T-helper 17 cell (primary cell): ENCODE measurements at places on chromosomes 5 and 9.
A peak's percentile ranks its signal among the peaks of the same experiment; 100 is the strongest.

GRCh38 chr5:135441919-135442318, 5.2 kb downstream of the DCANP1 start:
- DNase-seq = no peak

DNA sequence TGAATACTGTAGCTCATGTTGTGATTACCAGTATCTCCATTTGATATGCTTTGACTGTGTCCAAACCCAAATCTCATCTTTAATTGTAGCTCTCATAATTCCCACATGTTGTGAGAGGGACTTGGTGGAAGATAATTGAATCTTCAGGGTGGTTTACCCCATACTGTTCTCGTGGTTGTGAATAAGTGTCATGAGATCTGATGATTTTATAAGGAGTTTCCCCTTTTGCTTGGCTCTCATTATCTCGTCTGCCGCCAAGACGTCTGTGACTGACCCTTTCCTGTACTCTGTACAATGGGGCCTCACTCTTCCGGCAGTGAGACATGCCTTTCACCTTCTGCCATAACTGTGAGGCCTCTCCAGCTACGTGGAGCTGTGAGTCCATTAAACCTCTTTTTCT, 59.3 kb downstream of the TRIO start:
- DNase-seq = no peak

DNA sequence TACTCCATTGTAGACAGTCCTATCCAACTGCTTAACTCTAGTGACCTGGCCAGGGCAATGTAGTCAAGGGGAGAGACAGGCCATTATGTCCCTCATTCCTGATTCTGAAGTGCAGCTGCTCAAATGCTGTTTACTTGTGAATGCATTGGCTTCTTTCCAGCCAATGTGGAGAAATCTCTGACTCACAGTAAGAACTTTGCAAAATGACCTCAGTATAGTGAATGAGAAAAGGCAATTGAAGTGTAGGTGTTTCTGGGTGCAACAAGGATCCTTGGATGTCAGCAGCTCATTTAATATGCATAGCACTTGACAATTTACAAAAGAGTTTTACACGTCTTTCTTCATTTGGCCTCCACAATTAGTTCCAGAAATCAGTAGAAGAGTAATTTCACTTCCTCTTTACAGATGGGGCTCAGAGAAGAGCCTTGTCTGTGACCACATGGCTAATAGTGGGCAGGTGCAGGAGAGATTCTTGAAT, 367.2 kb downstream of the OSTF1 start:
- no peak for DNase-seq

DNA sequence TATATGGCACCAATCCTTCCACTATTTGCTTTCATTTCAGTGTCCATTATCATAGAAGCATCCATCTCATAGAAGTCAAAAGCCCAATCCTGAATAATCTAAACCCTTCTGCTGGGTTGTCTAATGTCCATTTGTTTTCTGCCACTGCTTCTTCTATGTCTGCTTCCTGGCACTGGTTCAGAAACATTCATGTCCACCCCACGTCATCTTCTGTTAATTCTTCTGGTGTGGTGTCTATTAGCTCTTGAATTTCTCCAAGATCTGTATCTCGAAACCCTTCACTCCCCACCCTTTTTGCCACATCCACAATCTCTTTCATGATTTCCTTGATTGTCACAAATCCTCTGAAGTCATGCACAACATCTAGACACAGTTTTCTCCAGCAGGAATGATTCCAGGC, 23.2 kb upstream of the GOLGA1 start:
- no peak for DNase-seq

DNA sequence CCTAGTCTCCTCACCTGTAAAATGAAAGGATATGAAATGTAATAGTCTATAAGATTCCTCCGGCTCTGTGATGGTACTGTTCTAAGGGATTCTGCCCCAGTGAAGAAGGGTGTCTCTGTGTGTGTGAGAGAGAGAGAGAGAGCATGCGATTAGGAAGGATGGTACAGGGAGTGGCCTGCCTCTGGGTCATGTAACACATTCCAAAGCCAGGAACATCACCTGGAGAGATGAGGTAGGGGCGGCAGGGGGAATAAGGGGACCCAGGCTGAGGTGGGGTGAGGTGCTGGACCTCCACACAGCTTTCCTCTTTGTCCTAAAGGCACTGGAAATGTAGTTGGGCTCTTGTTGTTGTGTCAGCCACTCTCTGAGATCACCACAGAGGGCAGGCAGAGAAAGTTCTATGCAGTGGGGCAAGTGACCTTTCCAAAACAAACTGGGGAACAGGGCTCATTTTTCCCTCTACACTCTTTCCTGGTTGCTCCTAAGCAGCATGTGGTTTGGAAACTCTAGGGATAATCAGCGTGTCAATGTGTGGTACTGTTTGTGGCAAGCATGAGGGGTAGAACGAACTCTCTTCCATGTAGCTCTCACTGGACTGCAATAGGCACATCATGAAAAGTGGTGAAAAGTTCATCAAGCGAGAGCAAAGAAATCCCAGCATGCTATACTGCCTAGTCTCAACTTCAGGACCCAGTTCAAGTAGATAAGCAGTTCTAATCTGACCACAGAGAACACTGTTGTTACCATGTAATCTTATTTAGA, 65.0 kb downstream of the SEMA6A start:
- no peak for DNase-seq

- no peak for DNase-seq
Measured at GRCh38 chr5:123460296-123460729, 37.1 kb upstream of the CEP120 start.

GRCh38 chr5:174693697-174694385, 30.5 kb upstream of the MSX2 start:
- no peak for DNase-seq

DNA sequence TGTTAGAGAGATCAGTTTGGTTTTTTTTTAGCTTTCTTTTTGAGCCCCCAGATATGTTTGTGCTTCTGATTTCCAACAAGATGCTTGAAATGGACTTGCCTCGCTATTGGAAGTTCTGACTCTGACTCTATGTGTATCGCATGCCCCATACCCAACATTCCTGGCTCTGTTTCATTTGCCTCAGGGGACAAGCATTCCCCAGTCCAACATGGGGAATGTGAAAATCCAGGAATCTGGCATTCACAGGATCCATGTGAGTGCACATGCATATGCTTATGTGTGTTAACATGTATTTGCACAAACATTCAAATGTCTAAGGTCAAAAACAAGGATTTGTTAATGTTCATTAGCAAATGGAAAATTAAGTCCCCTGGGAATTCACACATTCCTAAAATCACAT, 233.9 kb downstream of the TLR4 start:
- no peak for DNase-seq

DNA sequence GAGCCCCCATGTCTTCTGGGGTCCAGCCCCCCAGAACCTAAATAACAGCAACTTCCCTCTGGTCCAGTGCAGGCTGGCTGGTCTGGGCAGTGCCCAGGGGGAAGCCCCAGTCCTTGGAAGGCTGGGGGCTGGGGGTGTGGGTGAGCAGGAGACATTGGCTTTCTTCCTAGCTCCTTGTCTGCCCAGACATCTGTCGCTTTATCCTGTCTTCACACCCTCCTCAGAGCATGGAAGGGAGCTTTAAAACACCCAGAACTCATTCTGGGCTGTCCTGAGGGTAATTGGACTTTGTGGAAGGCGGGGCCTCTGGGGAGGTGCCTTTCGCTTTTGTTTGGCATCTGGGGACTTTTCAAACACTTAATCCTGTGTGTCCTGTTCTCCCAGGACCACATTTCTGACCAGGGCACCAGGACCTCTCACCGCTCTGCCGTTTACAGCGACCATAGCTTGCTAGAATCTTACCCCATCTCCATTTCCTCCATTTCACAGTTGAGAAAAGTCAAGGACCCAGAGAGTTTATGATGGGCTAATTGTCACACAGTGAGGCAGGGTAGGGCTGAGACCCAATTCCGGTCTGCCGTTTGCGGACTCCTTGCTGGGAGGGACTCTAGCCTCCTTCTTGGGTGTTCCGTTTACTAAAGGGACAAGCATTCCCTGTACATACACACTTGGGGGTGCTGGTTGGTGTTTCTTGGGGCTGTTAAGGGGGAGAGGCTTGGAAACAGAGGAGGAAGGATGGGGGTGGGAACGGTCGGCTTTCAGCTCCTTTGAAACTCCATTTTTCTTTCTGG, 1.1 kb downstream of the GSN start:
- no peak for DNase-seq

DNA sequence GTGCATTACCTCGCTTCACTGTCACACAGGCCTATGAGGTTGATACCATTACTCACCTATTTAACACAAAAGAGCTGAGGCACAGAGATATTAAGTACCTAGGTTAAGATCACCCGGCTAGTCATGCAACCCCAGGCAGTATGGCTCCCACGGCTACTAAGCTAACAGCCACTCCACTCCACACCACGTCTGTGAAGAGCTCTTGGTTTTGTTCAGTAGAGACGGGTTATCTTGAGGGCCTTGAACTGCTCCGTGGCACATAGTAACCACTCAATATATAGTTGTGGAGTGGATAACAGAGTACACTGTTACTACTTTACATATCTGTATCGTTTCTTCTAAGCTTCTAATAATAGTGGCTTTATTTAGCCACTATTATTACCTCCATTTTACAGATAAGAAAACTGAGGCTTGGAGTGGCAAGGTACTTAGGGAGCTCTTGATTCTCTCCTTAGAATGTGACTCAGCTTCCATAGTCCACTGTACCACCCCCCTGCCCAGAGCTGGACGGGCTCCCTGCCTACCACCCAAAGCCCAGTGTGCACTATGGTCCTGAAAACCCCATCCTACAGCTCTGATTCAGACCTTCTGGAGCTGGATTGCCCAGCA, 1.0 kb upstream of the CORO2A start:
- DNase-seq = no peak

- DNase-seq = no peak
Measured at GRCh38 chr5:108266242-108266641, 115.7 kb downstream of the FBXL17 start.

- no peak for DNase-seq
Measured at GRCh38 chr5:108303611-108304010, 78.3 kb downstream of the FBXL17 start.

GRCh38 chr5:56211298-56211865, 21.7 kb downstream of the ANKRD55 start:
- no peak for DNase-seq

GRCh38 chr9:72443855-72444254, 77.6 kb upstream of the TMC1 start:
- DNase-seq = no peak

GRCh38 chr9:5630081-5630507, 1.2 kb downstream of the RIC1 start:
- DNase-seq = no peak

DNA sequence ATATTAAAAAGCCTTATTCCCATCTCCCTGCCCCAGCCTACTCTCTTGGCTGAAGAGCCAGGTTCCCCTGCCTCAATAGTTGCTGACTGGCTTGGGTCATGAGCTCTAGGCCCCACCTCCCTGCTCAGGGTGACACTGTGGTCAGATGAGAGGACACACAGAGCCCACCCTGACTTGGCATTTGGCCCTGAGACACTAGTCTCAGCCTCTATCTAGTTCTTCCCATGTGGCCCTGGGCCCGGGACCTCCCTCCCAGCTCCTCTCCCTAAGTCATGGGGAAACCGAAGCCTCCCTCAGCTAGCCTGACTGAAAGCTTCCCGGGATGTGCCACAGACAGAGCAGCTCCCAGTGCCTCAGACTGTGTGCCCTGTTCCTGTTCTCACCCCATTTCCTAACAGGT, 5.8 kb upstream of the MYOZ3 start:
- DNase-seq = no peak

GRCh38 chr5:124025306-124025845, 513.4 kb downstream of the CSNK1G3 start:
- no peak for DNase-seq

DNA sequence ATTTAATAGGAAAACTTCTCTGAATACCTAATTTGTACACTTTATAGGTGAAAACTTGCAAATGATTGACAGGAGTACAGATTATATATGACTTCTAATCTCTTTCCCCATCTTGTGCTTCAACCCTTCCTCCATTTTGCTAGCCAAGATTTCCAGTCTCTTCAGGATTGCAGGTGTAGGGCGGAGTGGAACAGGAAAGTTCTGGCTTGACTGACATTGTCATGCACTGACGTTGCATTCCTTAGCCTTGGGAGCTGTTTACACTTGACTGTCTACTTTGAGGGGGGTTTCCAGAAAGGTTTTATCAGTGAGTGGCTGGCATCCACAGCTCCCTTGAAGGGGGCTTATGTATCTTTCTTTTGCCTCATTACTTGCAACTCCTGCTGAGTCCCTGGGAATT, 34.1 kb upstream of the GRIA1 start:
- no peak for DNase-seq

GRCh38 chr5:134275822-134276221, 49.9 kb upstream of the PPP2CA start:
- DNase-seq = no peak

- DNase-seq = no peak
Measured at GRCh38 chr5:95080441-95080840, 204.5 kb downstream of the MCTP1 start.

- no peak for DNase-seq
Measured at GRCh38 chr5:90477073-90477472, 2.4 kb downstream of the POLR3G start.

DNA sequence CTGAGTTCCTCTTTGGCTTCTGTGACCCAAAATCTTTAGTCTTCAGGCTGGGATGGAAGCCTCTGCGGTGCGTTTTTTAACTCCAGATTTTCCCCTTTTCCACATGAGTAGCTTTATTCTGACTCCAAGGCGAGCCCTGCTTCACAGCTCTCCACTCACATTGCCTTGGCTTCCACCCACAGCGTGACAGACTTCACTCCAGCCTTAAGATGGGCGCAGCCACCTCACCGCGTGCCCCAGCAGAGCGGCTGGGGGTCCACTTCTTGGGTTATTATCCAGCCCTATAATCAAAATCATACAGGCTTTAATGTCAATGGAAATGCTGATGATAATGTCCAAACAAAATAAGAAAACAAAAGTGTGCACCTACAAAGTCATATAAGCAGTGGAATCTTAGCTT, 1.2 kb downstream of the EXOC3 start:
- DNase-seq = no peak

GRCh38 chr5:115033861-115034260, 135.8 kb downstream of the TRIM36 start:
- no peak for DNase-seq

DNA sequence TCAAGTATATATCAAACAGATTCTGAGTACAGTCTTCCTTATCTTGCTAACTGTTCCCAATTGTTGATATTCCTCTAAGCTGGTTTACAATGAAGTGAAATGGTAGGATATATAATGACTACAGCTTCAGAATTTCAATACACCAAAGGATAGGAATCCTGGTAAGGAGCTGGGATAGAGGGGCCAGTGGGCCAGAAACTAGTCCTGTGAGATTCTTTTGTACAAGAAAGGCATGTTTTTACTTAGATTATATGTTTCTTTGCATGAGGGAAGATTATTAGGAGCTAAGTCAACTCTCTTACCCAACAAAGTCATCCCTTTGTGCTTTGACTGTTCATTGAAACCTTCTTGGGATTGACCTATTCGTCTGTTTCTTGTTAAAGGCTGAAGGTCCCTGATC, 435.7 kb downstream of the PLK2 start:
- DNase-seq = no peak

DNA sequence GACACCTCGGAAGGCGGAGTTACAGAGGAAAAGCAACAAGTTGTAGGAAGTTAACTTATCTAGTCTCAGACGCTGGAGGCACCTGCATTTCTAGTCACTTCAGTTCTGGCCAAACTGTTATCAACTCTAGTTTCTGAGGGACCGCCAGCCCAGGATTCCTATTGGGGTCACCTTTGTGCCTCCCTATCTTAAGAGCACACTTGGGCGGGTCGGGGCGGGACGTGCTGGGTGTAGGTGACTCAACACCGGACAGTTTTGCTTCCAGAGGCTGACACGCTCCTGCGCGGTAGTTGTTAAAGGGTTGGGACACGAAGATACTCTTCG, 679 bp upstream of the KDM4C start:
- peak; percentile 49 for DNase-seq
